ENCODE measurements at places on chromosomes 3 and 15. TPM values are rescaled to one million over a fixed set of nuclear protein-coding genes. Genes with fewer than 3 reads are reported as not detected.

The CLDN16 gene
- not detected for total RNA-seq

The CLK3 gene
- total RNA-seq, result 79.3 TPM

DNA sequence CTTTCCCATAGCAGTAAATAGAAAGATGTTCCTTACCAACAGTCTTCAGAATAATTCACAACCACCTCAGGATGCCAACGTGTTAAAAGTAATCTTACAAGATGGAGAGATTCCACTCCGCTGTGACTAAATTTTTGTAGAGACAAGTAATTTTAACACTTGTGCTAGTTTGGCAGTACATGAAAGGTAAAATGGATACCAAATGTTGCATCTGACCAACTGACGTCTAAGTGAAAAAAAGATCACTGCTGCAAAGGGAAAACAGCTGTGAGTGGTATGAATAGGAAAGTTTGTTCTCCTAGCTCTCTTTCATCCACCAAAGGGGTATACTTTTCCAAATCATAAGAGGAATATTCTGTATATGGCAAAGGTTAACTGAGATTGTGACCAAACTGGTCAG is 2.6 kb downstream of the SPG21 start:
- H3K4me3 ChIP-seq, result no peak overlapping the region
- H3K36me3 ChIP-seq, result 0 out of 2 replicates have a peak, but pooled peaks cover 4% of the 10 kb centered on the region
- H3K27ac ChIP-seq, result no peak overlapping the region
- no peaks in the 10 kb centered on the region for H3K27me3 ChIP-seq

- peaks cover 9% of the 10 kb centered on the region for H3K4me1 ChIP-seq
- no peak overlapping the region for H3K4me3 ChIP-seq
- peak; percentile 55 for DNase-seq
- H3K27ac ChIP-seq, result no peak overlapping the region
- no peaks in the 10 kb centered on the region for H3K27me3 ChIP-seq
Measured at GRCh38 chr3:127544192-127544802, 46.2 kb downstream of the TPRA1 start.

The MESP2 gene
- total RNA-seq, result 0.20 TPM

The NR1I2 gene
- 0.07 TPM for total RNA-seq

DNA sequence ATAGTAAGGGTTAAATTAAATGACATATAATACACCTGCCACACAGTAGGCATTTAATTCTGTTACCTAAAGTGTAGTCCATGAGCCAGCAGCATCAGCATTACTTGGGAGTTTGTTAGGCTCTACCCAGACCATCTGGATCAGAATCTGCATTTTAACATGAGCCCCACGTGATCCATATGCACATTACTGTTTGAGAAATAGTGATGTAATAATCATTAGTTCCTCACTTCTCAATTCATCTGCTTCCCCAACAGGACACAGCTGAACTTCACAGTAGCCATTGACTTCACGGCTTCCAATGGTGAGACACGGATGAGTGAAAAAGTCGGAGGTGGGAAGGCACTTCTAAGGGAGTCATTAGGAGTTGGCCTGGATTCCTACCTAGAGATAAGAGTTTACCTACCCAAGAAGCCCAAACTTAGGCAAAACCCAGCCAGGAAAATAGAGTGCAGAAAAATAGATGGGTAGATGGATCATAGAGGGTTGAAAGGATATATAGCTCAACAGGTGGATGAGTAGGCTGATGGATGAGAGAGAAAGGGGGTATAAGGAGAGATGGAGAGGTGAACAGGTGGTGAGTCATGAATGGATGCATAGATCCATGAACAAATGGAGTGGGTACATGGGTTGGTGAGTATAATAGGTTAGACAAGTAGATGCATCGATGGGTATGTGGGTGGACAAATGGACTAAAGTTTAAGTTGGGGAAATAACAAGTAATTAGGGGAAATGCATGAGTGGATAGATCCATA is 13.3 kb downstream of the CPNE9 start:
- no peaks in the 10 kb centered on the region for H3K36me3 ChIP-seq
- peaks cover 14% of the 10 kb centered on the region for H3K4me1 ChIP-seq
- H3K27me3 ChIP-seq, result peaks cover 3% of the 10 kb centered on the region
- DNase-seq, result no peak

GRCh38 chr3:50171540-50172301 is 16.6 kb downstream of the SEMA3F start:
- H3K36me3 ChIP-seq, result no peaks in the 10 kb centered on the region
- H3K27ac ChIP-seq, result no peak overlapping the region
- no peak for DNase-seq
- no peaks in the 10 kb centered on the region for H3K27me3 ChIP-seq
- no peak overlapping the region for H3K4me3 ChIP-seq
- H3K4me1 ChIP-seq, result peaks cover 2% of the 10 kb centered on the region

DNA sequence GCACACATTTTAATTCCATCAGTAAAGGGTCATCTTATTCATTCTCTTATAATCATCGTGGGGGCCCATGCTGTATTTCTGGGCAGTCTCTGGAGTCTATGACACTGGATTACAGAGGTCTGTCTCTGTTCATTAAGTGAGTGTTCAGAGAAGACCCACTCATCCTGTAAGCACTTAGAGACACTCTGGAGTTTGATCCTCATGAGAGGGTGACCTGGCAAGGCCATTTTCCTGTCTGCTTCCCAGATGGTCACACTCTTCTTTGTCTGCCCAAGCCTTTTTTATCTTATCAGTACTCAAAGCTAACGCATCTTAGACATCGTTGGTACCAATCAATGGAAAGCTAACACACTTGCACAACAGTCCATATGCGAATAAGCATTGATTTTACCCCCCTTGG is 333.1 kb downstream of the RORA start:
- H3K4me3 ChIP-seq, result no peak overlapping the region
- H3K4me1 ChIP-seq, result no peaks in the 10 kb centered on the region
- no peak overlapping the region for H3K27ac ChIP-seq
- H3K27me3 ChIP-seq, result peaks cover 34% of the 10 kb centered on the region

GRCh38 chr15:40235201-40235885 is 3.5 kb upstream of the PAK6 start:
- H3K4me1 ChIP-seq, result peaks cover 41% of the 10 kb centered on the region
- DNase-seq, result no peak
- H3K4me3 ChIP-seq, result no peak overlapping the region
- no peaks in the 10 kb centered on the region for H3K27me3 ChIP-seq
- no peak overlapping the region for H3K27ac ChIP-seq

DNA sequence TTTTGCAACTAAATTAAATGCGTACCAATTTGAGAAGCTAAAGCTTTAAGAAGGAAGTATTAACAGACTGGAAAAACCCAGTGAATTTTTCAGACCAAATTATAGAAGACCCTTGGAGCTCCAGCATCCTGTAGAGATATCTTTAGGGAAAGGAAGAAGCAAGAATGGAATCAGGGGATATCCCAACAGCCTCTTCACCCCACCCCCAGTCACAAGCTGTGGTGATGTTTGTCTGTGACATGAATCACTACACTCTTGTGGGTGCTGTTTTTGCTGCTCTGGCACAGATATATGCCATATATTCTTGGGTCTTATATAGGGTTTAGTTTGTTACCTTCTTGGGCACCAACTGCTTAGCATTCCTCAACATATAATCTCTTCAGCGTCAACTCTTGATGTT is 78.5 kb upstream of the BCL6 start:
- H3K27me3 ChIP-seq, result no peaks in the 10 kb centered on the region
- H3K4me3 ChIP-seq, result no peak overlapping the region
- no peak overlapping the region for H3K27ac ChIP-seq
- H3K4me1 ChIP-seq, result no peaks in the 10 kb centered on the region

The DAZL gene
- not detected for total RNA-seq

DNA sequence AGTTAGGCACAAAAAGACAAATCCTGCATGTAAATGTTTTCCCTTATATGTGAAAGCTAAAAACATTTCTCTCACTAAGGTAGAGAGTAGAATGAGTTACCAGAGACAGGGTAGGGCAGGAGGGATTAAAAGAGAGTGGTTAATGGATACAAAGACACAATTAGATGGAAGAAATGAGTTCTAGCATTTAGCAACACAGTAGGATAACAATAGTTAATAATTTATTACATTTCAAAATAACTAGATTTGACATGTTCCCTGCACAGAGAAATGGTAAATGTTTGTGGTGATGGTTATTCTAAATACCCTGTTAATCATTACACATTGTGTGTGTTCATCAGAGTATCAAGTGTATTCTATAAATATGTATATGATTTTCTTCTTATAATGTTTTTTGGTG is 1400.7 kb downstream of the OTOL1 start:
- H3K27me3 ChIP-seq, result no peaks in the 10 kb centered on the region
- H3K27ac ChIP-seq, result no peak overlapping the region
- no peaks in the 10 kb centered on the region for H3K36me3 ChIP-seq
- no peak for DNase-seq
- H3K4me1 ChIP-seq, result no peaks in the 10 kb centered on the region

- H3K36me3 ChIP-seq, result no peaks in the 10 kb centered on the region
- H3K27me3 ChIP-seq, result no peaks in the 10 kb centered on the region
- H3K27ac ChIP-seq, result no peak overlapping the region
- no peak overlapping the region for H3K4me3 ChIP-seq
Measured at GRCh38 chr15:43169888-43170287, 15.3 kb upstream of the CCNDBP1 start.

GRCh38 chr15:68818066-68818768 is 2.5 kb downstream of the ANP32A start:
- no peaks in the 10 kb centered on the region for H3K27me3 ChIP-seq
- DNase-seq, result no peak
- 0 out of 2 replicates have a peak, but pooled peaks cover 3% of the 10 kb centered on the region for H3K36me3 ChIP-seq

The PAQR9 gene
- total RNA-seq, result 0.17 TPM

DNA sequence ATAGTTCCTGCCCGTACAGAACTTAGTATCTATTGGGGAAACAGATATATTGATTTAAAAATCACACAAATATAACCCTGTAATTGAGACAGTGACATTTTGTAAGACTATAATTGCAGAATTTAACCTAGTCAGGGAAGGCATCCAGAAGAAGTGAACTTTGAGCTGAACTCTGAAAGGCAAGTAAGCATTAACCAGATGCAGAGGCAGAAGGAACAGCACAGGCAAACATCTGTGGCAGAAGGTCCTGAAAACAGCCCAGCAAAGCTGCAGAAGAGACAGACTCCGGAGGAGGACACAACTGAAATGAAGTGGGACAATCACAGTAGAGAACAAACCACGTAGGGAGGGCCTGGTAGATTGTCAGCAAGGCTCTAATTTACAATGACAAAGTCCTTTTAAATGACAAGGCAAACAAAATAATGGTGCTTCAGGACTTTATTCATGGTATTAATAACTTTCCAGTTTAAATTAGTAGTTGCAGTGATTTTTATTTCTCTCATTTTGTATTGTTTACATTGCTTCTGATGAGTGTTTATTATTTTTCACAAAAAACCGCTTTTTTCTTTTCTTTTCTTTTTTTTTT is 14.5 kb downstream of the BCL2A1 start:
- no peaks in the 10 kb centered on the region for H3K36me3 ChIP-seq
- no peak for DNase-seq
- no peaks in the 10 kb centered on the region for H3K4me1 ChIP-seq
- no peak overlapping the region for H3K27ac ChIP-seq

GRCh38 chr3:138405001-138405400 is 29.4 kb upstream of the ESYT3 start:
- H3K4me1 ChIP-seq, result no peaks in the 10 kb centered on the region
- H3K27me3 ChIP-seq, result no peaks in the 10 kb centered on the region
- no peaks in the 10 kb centered on the region for H3K36me3 ChIP-seq
- no peak overlapping the region for H3K4me3 ChIP-seq
- DNase-seq, result no peak

GRCh38 chr3:172447611-172448579 is at the start of gene GHSR:
TSS of gene GHSR (minus strand) at chr3:172448456. CDS start at chr3:172448413, 43 bp downstream.
- no peaks in the 10 kb centered on the region for H3K4me1 ChIP-seq
- DNase-seq, result no peak
- no peak within 1 kb of the TSS for H3K27ac ChIP-seq
- H3K27me3 ChIP-seq, result no peaks in the 10 kb centered on the region

The STRC gene
- 0.91 TPM for total RNA-seq

The SAXO2 gene
- 5.7 TPM for total RNA-seq

GRCh38 chr3:94043285-94043684 is 14.9 kb upstream of the STX19 start:
- H3K36me3 ChIP-seq, result no peaks in the 10 kb centered on the region
- H3K4me3 ChIP-seq, result no peak overlapping the region
- no peak for DNase-seq

- H3K27ac ChIP-seq, result no peak overlapping the region
- no peak overlapping the region for H3K4me3 ChIP-seq
- H3K4me1 ChIP-seq, result peaks cover 3% of the 10 kb centered on the region
Measured at GRCh38 chr3:115520651-115521245, 102.6 kb upstream of the GAP43 start.

DNA sequence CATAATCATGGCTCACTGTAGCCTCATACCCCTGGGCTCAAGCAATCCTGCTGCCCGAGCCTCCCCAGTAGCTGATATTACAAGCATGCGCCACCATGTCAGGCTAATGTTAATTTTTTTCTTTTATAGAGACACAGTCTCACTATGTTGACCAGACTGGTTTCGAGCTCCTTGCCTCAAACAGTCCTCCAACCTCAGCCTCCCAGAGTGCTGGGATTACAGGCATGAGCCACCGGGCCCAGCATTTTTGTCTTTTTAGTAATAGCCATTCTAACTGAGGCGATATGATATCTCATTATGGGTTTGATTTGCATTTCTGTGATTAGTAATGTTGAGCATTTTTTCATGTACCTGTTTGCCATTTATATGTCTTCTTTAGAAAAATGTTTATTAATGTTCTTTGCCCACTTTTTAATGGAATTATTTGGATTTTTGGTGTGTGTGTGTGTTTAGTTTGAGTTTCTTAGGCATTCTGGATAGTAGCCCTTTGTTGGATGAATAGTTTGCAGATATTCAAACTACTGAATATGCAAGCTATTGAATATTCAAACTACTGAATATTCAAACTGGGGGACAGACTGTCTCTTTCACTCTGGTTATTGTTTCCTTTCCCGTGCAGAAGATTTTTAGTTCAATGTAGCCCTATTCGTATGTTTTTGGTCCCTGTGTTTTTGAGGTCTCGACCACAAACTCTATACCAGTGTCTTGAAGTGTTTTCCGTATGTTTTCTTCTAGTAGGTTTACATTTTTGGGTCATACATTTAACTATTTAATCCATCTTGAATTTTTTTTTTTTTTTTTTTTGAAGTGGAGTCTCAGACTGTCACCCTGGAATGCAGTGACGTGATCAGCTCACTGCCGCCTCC is 39.2 kb downstream of the CCDC66 start:
- no peak overlapping the region for H3K27ac ChIP-seq
- H3K4me1 ChIP-seq, result no peaks in the 10 kb centered on the region
- DNase-seq, result no peak
- no peaks in the 10 kb centered on the region for H3K27me3 ChIP-seq

DNA sequence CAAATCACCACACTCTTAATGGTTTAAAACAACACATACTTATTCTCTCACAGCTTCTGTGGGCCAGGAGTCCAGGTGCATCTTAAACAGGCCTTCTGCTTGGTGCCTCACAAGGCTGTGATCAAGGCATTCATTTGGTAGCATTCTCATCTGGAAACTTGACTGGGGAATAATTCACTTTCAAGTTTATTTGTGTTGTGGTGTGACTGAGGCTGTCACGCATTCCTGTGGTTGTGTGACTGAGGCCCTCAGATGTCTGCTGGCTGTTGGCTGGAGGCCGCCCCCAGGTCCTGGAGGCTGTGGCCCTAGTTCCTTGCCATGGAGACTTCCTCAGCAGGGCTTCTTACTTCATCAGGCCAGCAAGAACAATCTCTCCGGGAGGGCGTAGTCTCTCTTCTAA is 16.9 kb upstream of the FAM3D start:
- H3K4me1 ChIP-seq, result peaks cover 11% of the 10 kb centered on the region
- H3K4me3 ChIP-seq, result no peak overlapping the region
- no peak overlapping the region for H3K27ac ChIP-seq
- no peaks in the 10 kb centered on the region for H3K36me3 ChIP-seq
